SK-N-MC (cell line): ENCODE measurements at places on chromosomes 5 and 9.

GRCh38 chr9:86912210-86912609, 35.1 kb downstream of the GAS1 start:
- no peak for DNase-seq

- DNase-seq = no peak
These were observed 17.8 kb downstream of the EEIG1 start for GRCh38 chr9:127963041-127963358.

DNA sequence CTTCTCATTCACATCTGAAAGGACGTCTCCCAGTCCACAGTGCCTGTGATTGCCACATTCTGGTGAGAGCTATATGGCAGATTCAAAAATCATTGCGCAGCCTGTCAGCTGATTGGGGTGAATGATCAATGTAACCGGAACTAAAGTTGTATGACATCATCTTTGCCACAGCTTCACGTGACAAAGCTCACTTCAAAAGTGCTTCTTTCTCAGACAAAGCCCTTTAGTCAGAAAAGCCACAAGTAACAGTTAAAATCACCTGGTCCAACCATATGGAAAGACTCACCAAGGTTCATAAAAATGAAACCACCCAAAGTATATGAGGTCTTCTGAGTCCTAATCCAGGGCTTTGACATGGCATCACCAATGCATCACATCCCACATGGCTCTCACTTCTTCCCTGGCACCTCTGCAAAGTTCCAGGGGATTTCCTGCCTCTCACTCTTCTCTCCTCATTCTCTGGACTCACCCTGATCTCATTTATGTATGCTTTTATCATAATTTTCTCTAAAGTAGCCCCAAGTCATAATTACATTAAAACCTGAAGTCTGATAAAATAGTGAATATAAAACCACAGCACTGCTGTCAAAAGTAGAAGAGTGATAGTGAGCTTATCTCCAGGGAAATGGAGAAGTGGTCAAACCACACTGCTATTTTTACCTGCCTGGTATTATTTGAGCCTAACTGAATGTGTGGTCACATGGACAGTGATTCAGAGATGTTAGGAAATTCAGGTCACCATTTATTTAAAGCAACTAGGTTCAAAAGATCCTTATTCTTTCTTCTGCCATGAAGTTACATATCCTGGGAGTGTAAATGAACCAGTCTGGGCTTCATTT, 193.1 kb upstream of the PTGER4 start:
- DNase-seq = no peak

GRCh38 chr9:136010615-136011361, 49.6 kb upstream of the UBAC1 start:
- DNase-seq = no peak
